Suprapubic skin (tissue), 4 donors: ENCODE measurements at places on chromosomes 7 and 10. TPM values are rescaled to one million over a fixed set of nuclear protein-coding genes. Genes with fewer than 3 reads are reported as not detected.

LRCH4 gene
- 101 TPM for total RNA-seq

ST8SIA6 gene
- 5.2 TPM for total RNA-seq

ORAI2 gene
- total RNA-seq = 4.6 TPM

OR6V1 gene
- not detected for total RNA-seq

HOXA5 gene
- 13.2 TPM for total RNA-seq

CDC14C gene
- total RNA-seq = not detected

SLC26A5 gene
- 0.42 TPM for total RNA-seq

C7orf33 gene
- not detected for total RNA-seq

POLR2J2 gene
- total RNA-seq = 4.6 TPM

FZD1 gene
- total RNA-seq = 43.4 TPM

NYAP1 gene
- 1.1 TPM for total RNA-seq

GRCh38 chr7:77989981-77990566 lies 191.5 kb downstream of the PHTF2 start:
- no peak overlapping the region for H3K27ac ChIP-seq
- H3K4me1 ChIP-seq = no peaks in the 10 kb centered on the region
- no peaks in the 10 kb centered on the region for H3K27me3 ChIP-seq
- no peak overlapping the region for H3K4me3 ChIP-seq
- no peak for DNase-seq

DNA sequence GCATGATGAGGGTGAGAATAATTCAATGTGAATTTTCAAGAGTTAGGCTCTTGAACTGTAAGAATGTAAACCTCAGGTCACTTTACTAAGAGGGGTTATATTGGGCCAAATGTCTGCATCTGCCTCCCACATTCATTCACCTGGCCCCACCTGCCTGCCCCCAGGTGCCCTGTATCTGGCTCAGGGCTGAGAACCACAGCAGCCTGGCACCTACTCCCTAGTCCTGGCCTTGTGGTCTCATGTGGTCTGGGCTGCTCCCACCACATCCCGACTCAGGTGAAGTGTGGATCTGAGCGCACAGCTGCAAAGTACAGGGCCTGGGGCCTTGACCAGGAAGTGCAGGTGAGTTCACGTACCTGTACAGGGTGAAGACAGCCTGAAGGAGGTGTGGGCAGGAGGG lies 182.1 kb downstream of the PFKFB3 start:
- DNase-seq = no peak
- H3K4me1 ChIP-seq = no peaks in the 10 kb centered on the region
- no peaks in the 10 kb centered on the region for H3K36me3 ChIP-seq
- H3K27me3 ChIP-seq = no peaks in the 10 kb centered on the region

- H3K27me3 ChIP-seq = no peaks in the 10 kb centered on the region
- no peaks in the 10 kb centered on the region for H3K36me3 ChIP-seq
- H3K27ac ChIP-seq = no peak overlapping the region
- DNase-seq = no peak
- no peaks in the 10 kb centered on the region for H3K4me1 ChIP-seq
- H3K4me3 ChIP-seq = no peak overlapping the region
These were observed 150.0 kb downstream of the ZNF33B start for GRCh38 chr10:42488416-42488815.

DNA sequence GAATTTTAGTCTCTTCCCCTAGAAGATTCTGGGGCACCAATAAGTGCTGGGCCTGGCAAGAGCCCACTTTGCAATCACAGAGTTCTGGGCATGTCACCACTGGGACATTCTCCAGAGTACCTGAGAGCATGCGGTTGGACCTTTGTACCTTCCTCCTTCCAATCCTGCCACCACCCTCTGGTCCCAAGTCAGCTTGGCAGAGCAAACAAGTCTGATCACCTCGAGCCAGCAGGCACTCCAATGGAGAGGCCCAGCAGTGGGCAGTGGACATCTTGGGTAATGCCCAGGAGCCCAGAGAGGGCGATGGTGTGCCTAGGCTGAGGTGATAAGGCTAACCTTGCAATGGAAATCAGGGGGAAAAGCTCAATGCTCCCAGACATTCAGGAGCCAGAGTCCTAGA lies 43.4 kb downstream of the SH3PXD2A start:
- H3K27me3 ChIP-seq = no peaks in the 10 kb centered on the region
- H3K27ac ChIP-seq = no peak overlapping the region
- no peak overlapping the region for H3K4me3 ChIP-seq

DNA sequence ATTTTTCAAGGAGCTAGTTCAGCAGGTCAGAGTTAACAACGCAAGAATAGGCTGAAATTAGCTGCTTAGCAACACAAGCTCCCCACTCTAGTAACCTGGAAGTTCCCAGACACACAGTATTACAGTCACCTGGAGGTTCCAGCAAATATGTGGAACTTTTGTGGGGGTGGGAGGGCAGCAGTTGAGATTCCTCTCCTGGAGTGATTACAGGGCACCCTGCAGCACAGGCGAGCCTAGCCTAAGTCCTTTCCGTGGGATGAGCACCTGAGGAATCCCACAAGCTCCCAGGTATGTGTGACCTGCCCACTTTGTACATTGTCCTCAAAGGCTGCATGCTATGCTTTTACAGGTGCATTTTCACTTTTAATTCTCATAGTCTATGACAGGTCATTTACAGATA lies 13.6 kb downstream of the TPK1 start:
- H3K27me3 ChIP-seq = no peaks in the 10 kb centered on the region
- no peak overlapping the region for H3K27ac ChIP-seq
- H3K4me3 ChIP-seq = no peak overlapping the region

DNA sequence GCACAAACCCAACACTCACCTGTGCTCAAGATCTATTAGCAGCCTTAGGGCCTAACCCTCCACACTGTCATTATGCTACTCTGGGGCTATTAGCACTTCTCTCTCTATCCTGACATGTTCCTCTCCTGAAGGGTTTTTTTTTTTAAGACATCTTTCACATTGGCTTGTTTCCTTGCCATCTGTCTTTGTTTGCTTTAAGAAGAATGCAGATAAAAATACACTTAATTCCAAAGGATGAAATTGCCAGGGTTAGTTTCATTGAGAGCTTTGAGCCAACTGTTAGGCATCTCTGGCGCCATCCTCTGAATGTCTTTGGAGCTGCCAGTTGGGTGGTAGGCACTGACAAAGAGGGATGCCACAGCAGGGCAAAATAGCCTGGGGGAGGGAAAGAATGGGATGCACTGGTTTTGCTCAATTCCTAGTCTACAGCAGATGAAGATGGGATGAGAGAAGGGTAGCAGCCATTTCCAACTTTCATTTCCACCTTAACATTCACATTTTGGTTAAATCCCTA lies 399.2 kb downstream of the SORCS1 start:
- H3K27me3 ChIP-seq = no peaks in the 10 kb centered on the region
- no peaks in the 10 kb centered on the region for H3K36me3 ChIP-seq
- no peak overlapping the region for H3K4me3 ChIP-seq
- H3K4me1 ChIP-seq = no peaks in the 10 kb centered on the region

DNA sequence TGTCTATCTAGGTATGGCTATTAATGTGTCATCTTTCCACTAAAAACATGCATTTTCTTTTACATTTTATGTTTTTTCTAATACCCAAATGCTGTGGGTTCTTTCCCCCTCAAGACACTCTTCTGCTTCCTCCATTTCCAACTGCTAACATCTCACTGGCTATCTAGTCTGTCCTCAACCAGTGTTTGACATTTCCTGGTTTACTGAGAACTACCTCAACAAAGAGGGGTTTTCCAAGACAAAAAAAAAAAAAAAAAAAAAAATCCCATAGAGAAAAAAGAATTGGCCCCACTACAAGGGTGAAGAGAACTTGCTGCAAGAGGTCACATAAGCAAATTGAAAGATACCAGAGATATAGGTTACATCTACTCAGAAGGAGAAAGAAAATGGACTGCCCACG lies 359.7 kb downstream of the CRPPA start:
- peaks cover 31% of the 10 kb centered on the region for H3K4me1 ChIP-seq
- DNase-seq = no peak
- peak overlapping the region; percentile 49 for H3K27ac ChIP-seq
- no peaks in the 10 kb centered on the region for H3K27me3 ChIP-seq
- H3K36me3 ChIP-seq = no peaks in the 10 kb centered on the region

GRCh38 chr10:66804962-66805361 lies 120.9 kb upstream of the LRRTM3 start:
- no peak for DNase-seq
- no peak overlapping the region for H3K4me3 ChIP-seq
- H3K27ac ChIP-seq = no peak overlapping the region

- H3K27me3 ChIP-seq = peaks cover 6% of the 10 kb centered on the region
- H3K36me3 ChIP-seq = no peaks in the 10 kb centered on the region
- no peak overlapping the region for H3K4me3 ChIP-seq
- peaks cover 6% of the 10 kb centered on the region for H3K4me1 ChIP-seq
These were observed 90.3 kb downstream of the FAM204A start for GRCh38 chr10:118251791-118252190.

DNA sequence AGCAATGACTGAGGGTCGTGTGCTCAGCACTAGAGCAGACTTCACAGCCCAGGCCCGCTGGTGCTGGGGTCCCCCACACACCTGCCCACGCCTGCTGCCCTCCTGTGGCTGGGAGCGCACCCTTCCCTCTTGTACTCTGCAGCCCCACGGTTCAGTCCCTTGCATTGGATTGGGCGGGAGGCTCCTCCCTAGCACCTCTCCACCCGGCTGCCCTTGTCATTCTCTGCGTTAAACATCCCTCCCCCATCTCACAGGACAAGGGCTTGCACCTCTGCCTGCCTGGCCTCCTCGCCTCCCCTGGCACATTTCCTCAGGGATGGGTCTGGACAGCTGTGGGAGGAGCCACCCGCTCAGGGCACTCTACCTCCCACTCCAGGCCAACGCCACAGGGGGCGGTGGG lies 68.6 kb downstream of the ALOX5 start:
- DNase-seq = no peak
- H3K4me3 ChIP-seq = no peak overlapping the region

DNA sequence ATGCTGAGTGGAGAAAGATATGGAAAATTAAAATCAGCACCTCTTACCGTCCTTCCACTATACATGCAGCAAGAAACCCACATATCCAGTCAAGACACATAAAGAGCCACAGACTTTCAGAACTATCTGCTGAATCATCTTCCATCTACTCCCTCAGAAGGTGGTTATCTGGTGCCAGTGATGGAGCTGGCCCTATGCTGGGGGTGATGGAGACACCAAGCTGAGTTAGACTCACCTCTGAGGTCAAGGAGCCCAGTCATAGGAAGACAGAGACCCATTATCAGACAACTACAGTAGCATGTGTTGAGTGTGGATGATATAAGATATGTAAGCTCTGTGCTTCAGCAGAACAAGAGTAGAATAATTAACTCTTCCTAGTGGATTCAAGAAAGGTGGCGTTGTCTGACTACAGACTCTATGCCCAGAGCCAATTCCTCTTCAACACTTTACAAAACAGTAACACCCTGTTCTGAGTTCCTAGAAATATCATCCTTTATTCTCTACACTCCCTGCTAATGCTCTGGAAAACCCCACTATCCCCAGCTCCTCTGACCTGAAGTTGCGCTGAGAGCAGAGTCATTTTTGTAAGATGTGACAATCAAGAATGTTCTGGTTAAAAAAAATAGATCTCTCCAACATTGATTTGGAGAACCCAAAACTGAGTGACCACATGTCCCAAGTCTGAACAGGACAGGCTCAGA lies 14.3 kb downstream of the CYP3A5 start:
- no peak for DNase-seq
- no peak overlapping the region for H3K4me3 ChIP-seq
- no peak overlapping the region for H3K27ac ChIP-seq
- peaks cover 47% of the 10 kb centered on the region for H3K36me3 ChIP-seq

DNA sequence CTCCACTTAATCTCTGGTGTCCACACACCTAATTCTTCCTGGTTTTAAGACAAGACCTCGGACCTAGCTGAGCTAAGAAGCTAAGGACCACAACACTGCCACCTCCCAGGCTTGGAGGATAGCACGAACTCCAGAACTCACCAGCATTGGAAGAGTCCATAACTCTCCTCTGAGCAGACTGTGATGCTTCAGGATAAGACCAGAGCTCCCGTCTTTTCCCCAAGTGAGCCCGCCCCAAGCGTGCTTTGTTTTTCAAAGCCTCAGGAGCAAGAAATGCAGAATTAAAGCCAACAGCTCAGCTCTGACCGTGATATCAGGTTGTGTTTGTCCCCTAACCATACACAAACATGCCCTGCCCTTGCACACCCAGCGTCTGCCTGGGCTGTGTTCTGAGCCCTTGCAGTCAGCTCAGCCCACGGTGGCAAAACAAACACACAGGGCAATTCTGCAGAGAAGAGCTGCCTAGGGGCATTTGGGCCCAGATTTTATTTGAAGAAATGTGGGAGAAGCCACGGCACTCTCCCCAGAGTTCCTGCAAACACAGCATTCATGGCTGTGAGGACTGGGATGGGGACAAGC lies 145.4 kb downstream of the WDR11 start:
- H3K27ac ChIP-seq = no peak overlapping the region
- no peaks in the 10 kb centered on the region for H3K4me1 ChIP-seq
- H3K27me3 ChIP-seq = peaks cover 4% of the 10 kb centered on the region
- H3K4me3 ChIP-seq = no peak overlapping the region
- DNase-seq = no peak
- H3K36me3 ChIP-seq = no peaks in the 10 kb centered on the region

DNA sequence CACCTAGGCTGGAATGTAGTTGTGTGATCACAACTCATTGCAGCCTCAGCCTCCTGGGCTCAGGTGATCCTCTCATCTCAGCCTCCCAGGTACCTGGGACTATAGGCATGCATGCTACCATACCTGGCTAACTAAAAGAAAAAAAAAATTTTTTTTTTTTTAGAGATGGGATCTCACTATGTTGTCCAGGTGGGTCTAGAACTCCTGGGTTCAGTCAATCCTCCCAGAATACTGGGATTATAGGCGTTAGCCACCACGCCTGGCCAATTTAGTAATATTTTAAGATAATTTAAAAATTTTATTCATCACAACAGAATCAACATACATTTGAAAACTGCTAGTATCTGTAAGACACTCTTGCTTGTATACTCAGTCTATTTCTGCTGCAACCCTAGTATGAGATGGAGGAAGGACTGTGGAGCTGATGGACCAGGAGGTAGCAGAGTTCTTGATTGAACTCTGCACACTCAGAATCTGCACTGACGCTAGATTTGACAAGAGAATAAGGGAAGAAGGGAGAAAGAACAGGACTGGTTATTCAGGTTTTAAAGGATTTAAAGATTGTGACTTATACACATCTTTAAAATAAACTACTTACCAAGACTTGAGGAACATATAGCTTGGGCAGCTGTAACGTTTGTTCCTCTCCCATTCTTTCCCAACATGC lies 57.6 kb downstream of the VCL start:
- DNase-seq = no peak
- H3K4me3 ChIP-seq = no peak overlapping the region
- peak overlapping the region; percentile 19 for H3K27ac ChIP-seq
- H3K4me1 ChIP-seq = peaks cover 27% of the 10 kb centered on the region
- no peaks in the 10 kb centered on the region for H3K36me3 ChIP-seq

GRCh38 chr10:44309939-44310761 lies 74.7 kb downstream of the CXCL12 start:
- H3K4me1 ChIP-seq = peaks cover 12% of the 10 kb centered on the region
- no peaks in the 10 kb centered on the region for H3K36me3 ChIP-seq
- no peak overlapping the region for H3K4me3 ChIP-seq
- no peak for DNase-seq
- no peak overlapping the region for H3K27ac ChIP-seq
- peaks cover 5% of the 10 kb centered on the region for H3K27me3 ChIP-seq

GRCh38 chr10:85642421-85643170 lies 724.0 kb downstream of the GRID1 start:
- H3K36me3 ChIP-seq = no peaks in the 10 kb centered on the region
- no peaks in the 10 kb centered on the region for H3K27me3 ChIP-seq
- H3K4me3 ChIP-seq = no peak overlapping the region
- no peak for DNase-seq
- H3K27ac ChIP-seq = peak overlapping the region; percentile 82

- no peaks in the 10 kb centered on the region for H3K36me3 ChIP-seq
- H3K27ac ChIP-seq = peak overlapping the region; percentile 73
- peaks cover 47% of the 10 kb centered on the region for H3K4me1 ChIP-seq
- no peak overlapping the region for H3K4me3 ChIP-seq
These were observed 882 bp upstream of the GAL3ST4 start for GRCh38 chr7:100169147-100169850.
